ENCODE measurements at places on chromosomes 12 and 14. TPM values are rescaled to one million over a fixed set of nuclear protein-coding genes. Genes with fewer than 3 reads are reported as not detected.

DNA sequence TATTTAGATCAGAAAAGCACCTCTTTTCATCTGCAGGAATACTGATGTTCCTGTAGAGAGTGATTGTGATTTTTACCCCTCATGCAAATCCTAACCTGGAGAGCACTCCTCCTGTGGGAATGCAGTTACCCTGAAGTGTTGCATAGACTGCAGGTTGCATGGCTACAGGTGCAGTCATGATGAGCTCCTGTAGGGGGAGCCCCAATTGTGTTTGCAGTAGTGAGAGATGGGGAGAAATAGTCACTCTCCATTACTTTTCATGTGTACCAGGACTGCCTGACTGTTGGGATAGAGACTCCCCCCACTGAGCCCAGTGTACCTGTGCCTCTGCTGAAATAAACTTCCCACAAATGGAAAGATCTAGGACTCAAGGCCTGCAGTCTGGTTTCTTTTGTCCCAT is 1086.5 kb downstream of the SLC6A15 start:
- no peak overlapping the region for H3K4me3 ChIP-seq
- peaks cover 16% of the 10 kb centered on the region for H3K4me1 ChIP-seq
- no peak overlapping the region for H3K27ac ChIP-seq

GRCh38 chr12:47975816-47976215 is 12.4 kb downstream of the TMEM106C start:
- H3K27me3 ChIP-seq = no peaks in the 10 kb centered on the region
- DNase-seq = no peak
- H3K36me3 ChIP-seq = no peaks in the 10 kb centered on the region
- H3K4me1 ChIP-seq = peaks cover 2% of the 10 kb centered on the region
- H3K27ac ChIP-seq = no peak overlapping the region
- H3K4me3 ChIP-seq = no peak overlapping the region

GRCh38 chr12:96901175-96901574 is 5.9 kb upstream of the NEDD1 start:
- no peak for DNase-seq
- H3K4me3 ChIP-seq = no peak overlapping the region
- no peaks in the 10 kb centered on the region for H3K4me1 ChIP-seq
- H3K27ac ChIP-seq = no peak overlapping the region
- H3K36me3 ChIP-seq = no peaks in the 10 kb centered on the region
- peaks cover 22% of the 10 kb centered on the region for H3K27me3 ChIP-seq

DNA sequence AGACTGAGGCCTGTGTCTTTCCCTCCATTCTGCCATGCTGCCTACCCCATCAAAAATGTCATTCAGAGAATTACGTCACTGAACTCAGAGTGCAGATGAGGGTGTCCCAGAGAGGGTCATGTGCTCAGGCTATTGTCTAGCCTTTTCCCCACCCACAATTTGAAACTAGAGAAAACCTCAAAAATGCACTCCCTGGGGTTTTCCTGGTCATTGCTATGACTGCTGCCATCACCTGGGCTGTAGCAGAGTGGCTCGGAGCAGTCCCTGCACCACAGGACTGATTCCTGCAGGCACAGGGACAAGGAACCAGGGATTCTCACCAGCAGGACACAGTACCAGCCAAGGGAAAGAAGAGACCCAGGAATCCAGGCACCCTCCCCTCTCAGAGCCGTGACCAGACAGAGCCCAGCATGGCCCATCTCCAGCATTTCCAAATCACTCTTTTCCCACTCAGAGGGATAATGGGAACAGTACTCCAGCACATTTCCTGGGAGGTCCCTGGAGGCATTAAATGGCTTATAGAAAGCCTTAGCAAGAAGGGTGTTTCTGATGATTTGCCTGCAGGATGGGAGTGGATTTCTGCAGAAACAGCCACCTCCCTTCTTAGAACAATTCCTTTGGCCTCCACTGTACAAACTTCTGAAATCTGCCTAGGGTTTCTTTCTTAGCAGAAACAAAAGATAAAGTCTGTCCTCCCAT is 45.9 kb downstream of the VWF start:
- no peaks in the 10 kb centered on the region for H3K27me3 ChIP-seq
- H3K27ac ChIP-seq = no peak overlapping the region
- H3K4me1 ChIP-seq = peaks cover 30% of the 10 kb centered on the region

DNA sequence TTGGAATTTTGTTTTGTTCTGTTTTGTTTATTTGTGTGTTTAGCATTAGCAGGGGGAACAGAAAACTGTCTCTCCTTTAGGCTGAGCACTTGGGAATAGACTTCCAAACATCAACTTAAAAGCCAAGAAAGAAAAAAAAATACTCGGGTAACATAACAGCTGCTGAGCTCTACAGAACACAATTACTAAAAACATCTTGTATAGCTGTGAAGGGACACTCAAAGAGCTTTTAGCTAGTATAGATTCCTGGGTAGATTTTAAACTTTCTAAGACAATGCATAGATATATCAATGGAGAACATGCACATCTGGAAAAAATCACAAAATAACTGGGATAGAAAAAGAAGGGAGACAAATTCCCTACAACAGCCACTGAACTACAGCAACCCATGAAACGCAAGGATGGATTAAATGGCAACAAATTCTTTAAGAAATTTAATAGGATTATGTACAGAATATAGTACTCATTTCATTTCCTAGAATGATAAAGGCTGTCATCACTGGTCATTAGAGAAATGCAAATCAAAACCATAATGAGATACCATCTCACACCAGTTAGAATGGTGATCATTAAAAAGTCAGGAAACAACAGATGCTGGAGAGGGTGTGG is 174.3 kb upstream of the KRR1 start:
- peaks cover 3% of the 10 kb centered on the region for H3K36me3 ChIP-seq
- H3K4me1 ChIP-seq = peaks cover 26% of the 10 kb centered on the region
- H3K4me3 ChIP-seq = no peak overlapping the region
- H3K27me3 ChIP-seq = no peaks in the 10 kb centered on the region
- no peak for DNase-seq
- H3K27ac ChIP-seq = no peak overlapping the region

GRCh38 chr12:77299910-77300669 is 234.7 kb upstream of the E2F7 start:
- no peak for DNase-seq
- peaks cover 1% of the 10 kb centered on the region for H3K27me3 ChIP-seq
- no peak overlapping the region for H3K4me3 ChIP-seq
- H3K4me1 ChIP-seq = peaks cover 23% of the 10 kb centered on the region

Gene SENP1
- total RNA-seq = 19.4 TPM

Measured in osteocyte (in vitro differentiated cells).